ENCODE measurements at places on chromosomes 16 and 17.

- no peak for DNase-seq
Measured at GRCh38 chr16:3872216-3872895, 8.2 kb downstream of the CREBBP start.

DNA sequence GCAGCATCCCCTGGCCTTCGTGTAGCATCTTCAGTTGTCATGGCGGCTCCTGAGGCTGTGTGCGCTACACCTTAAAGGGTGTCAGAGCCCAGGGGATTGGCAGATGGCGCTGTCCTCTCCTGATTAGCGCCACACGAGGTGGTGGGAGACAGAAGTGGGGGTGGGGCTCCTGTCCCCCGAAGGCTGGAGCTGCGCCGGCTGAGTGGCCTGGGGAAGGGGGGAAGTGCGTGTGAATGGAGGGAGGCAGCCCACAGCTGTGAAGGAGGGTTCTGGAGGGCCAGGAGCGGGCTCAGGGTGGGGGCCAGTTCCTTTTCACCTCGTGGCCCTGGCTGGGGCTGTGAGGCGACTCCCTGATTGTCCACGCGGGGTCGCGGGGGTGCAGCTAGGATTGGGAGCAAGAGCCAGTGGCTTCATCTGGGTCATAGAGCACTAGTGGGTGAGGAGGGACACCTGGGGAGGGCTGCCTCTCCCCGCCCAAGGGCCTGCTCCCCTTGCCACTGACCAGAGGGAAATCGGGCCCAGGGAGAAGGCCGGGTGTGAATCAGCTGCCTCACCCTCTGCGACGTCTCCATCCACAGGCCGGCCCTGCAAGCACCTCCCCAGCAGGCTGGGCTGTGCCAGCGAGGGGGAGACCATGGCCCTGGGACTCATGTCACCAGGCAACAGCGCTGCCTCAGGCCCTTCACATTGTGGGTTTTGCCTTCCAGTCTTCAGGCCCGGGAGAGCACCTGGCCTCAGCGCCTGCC lies 14.1 kb downstream of the BAHCC1 start:
- DNase-seq: no peak

DNA sequence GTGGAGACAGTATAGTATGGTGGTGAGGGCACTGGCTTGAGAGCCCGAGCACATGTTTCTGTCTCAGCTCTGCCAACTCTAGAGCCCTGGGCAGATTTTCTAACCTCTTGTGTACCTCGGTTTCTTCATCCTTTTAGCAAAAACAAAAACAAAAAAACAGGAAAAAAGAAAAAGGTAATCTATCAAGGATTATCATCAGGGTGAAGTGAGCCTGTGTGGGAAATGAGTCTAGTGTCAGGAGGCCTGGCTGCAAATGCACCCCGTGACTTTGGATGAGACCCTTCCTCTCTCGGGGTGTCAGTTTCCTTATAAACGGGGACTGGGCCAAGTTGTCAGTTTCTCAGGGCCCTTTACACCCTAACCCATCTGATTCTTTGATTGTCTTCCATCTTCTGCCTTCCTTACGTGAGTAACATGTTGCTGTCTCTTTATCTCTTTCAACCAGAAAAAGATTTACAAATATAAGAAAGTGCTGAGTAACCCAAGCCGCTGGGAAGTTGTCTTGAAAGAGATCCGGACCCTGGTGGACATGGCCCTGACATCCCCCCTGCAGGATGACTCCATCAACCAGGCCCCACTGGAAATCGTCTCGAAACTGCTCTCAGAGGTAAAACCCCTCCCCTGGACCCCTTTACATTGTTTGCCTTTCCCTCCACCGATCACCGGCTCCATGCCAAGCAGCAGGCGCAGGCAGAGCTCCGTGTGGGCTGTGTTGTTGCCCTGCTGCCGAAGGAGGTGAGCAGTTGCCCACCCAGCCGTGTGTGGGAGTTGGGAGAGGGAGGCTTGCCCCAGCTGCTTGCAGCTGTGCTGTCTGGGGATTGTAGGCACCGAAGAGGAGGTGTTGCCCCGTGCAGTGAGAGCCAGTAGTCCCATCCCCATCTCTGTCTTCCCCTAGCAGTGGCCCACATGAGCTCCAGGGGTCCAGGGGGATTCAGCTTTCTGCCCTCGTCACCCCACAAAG lies 127.1 kb upstream of the PLCG2 start:
- DNase-seq: no peak

GRCh38 chr17:81684442-81684911 lies 666 bp downstream of the HGS start:
- peak; percentile 32 for DNase-seq

- peak; percentile 84 for DNase-seq
Measured at GRCh38 chr16:69410219-69410990, 14.0 kb upstream of the CYB5B start.
